ENCODE measurements at places on chromosomes 4 and X. TPM values are rescaled to one million over a fixed set of nuclear protein-coding genes. Genes with fewer than 3 reads are reported as not detected.
A peak's percentile ranks its signal among the peaks of the same experiment; 100 is the strongest.

GRCh38 chrX:38275615-38276014 is 51.7 kb downstream of the RPGR start:
- no peak for DNase-seq

Gene S100P
- total RNA-seq = not detected

GRCh38 chrX:154696676-154697045 is 43.3 kb upstream of the CTAG2 start:
- DNase-seq = no peak

DNA sequence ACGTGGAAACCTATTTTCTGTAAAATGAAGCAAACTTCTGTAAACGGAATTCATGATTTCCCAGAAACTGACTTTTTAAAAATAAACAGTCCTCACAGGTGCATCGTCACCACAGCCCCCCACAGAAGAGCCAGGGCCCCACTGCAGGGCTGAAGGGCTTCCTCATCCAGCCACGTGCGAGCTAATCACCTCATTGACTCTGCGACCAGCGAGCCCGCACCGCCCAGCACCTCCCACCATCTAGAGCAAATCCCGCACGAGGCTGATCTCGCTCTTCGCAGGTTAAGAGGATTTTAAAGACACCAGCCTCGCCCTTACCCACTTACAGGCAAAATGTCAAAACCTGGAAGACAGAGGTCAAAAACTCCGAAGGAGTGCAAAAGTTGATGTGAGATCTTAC is 14.8 kb downstream of the PPP2R3B start:
- DNase-seq = no peak

DNA sequence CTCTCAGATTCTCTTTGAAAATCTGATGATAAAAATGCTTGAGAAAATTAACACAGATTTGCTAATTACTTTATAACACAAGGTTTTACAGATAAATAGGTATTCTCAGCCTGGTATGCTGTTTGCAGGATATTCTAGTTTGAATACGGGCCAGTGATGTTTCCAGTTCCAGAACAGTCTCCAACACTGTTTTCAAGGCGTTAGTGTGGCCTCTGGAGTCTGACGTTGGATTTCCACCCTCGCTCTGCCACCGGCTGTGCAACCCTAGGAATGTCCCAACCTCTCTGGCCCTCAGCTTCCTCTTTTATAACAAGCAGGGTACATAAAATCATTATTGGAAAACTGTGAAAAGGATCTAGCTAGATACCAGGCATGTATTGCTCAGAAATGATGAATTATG is 23.8 kb upstream of the CYP4V2 start:
- no peak for DNase-seq

DNA sequence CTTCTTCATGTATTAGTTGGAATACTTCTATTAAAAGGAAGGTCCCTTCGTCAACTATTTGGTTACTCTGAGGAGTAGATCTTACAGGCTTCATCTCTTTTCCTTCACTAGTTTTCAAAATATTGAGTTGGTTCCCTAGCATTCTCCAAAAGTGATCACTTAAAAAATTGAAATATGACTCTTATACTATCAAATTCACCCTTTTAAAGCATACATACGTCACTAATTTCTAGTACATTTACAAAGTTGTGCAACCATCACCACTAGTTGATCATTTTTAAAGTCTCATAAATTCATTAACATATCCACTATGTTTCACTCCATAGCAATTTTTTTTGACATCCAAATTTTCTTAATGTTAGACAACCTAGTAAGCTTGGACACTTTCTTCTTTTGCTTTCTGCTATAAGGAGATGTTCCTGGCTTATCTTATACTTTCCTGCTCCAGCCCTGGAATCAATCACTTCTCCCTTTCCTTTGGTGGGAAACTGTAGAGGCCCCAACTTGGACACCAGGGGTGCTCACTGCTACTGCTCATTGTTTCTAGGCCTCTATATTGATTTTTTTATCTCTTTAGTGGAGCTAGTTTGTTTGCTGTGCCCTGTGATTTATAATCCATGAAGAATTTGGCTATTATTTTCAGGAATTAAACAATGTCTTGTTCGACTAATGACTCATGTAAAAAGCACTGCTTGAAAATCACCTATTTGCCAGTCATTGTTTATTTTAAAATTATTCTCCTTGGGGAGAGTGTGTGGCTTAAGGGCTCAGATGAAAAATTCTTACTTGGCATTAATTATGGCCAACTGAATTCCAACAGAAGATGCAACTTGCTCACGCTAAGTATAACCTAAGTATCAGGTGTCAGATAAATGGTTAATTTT is 4.0 kb upstream of the ZFX start:
- no peak for DNase-seq

- no peak for DNase-seq
Measured at GRCh38 chr4:101286663-101287062, 60.7 kb downstream of the PPP3CA start.

DNA sequence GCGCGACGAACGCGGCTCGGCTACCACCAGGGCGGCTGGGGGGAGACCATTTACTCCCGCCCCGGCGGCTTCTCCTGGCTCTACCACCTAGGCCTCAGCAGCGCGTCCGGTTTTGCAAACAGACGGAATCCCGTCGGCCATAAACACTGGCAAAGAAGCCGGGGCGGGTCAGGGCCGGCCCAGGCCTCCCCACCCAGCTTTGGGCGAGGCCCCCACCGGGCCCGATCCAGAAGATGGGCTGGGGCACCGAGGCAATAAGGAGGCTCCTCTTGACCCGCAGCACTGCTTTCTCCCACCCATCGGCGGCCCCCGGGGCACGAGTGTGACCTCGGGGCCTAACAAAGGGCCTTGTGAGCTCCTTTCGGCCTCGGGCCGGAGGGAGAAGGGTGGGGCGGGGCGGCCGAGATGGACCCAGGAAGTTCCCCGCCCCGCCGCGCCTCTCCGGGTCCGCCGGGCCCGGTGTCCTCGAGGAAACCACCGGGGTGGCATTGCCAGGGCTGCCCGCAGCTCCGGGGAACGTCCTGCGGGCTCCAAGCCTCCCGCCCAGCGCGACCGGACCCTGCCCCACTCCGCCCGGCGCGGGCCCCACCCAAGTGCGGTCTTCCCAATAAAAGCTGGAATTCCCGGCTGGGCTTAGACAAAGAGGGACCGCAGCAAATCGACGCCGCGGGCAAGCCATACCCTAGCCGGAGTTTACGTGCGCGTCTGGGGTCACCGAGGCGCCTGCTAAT is 5.9 kb downstream of the BCOR start:
- DNase-seq = no peak

DNA sequence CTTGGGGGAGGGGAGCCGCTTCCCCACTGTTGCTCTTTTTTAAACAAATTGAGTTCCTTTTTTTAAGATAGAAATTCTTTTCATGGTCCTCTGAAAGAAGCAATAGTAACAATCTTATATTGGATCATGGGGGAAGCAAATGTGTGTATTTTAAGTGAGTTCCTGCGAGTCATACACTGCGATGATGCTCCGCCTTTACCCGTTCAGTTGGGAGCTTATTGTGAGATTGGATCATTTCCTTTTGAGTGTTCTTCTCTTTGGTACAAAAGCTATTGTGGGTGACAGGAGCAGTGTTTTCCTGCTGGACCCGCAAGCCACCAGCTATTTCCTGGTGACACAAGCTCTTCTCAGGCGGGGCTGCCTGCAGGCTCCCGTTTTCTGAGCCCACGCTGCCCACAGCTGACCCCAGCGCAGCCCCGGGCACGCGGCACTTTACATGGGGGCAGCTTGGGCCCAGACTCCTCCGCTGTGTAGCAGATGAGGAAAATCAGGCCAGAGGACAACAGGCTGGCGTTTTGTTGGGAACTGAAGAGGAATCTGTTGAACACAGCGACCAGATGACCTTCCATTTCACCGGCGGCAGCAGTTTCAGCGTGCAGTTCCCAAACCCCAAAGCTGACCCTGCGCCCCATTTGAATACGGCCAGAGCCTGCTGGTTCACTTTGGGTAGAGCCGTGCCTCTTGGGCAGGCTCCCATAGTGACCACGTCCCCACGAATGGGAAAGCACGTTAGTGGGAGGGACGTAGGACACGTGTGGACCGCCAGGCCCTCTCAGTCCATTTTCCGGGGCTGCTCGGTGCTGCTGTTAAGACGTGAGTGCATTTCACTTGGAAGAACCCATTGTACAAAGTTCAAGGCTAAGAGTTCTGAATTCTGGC is 12.2 kb downstream of the TADA2B start:
- DNase-seq = no peak

- DNase-seq = no peak
Measured at GRCh38 chr4:67465763-67466052, 79.6 kb downstream of the CENPC start.

Gene MAOB
- total RNA-seq = not detected

Gene TACR3
- not detected for total RNA-seq

DNA sequence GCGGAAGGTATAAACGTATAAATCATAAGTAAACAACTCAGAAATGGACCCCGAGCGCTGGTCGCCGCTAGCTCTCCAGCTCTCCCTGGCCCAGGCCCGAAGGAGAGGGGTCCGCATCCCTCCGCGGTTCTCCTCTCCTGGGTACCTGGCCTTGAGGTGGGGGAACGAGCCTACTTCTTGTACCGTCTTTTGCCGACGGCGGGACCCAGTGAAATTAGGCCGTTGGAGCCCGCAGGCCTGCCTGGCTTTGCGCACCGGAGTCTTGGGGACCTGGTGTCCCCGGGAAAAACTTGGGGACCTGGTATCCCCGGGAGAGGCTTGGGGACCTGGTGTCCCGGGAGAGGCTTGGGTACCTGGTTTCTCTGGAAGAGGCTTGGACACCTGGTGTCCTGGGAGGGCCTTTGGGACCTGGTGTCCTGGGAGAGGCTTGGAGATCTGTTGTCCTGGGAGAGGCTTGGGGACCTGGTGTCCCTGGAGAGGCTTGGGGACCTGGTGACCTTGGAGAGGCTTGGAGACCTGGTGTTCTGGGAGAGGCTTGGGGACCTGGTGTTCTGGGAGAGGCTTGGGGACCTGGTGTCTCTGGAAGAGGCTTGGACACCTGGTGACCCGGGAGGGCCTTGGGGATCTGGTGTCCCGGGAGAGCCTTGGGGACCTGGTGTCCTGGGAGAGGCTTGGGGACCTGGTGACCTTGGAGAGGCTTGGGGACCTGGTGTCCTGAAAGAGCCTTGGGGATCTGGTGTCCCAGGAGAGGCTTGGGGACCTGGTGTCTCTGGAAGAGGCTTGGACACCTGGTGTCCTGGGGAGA is 12.0 kb downstream of the SHOX start:
- DNase-seq = no peak

DNA sequence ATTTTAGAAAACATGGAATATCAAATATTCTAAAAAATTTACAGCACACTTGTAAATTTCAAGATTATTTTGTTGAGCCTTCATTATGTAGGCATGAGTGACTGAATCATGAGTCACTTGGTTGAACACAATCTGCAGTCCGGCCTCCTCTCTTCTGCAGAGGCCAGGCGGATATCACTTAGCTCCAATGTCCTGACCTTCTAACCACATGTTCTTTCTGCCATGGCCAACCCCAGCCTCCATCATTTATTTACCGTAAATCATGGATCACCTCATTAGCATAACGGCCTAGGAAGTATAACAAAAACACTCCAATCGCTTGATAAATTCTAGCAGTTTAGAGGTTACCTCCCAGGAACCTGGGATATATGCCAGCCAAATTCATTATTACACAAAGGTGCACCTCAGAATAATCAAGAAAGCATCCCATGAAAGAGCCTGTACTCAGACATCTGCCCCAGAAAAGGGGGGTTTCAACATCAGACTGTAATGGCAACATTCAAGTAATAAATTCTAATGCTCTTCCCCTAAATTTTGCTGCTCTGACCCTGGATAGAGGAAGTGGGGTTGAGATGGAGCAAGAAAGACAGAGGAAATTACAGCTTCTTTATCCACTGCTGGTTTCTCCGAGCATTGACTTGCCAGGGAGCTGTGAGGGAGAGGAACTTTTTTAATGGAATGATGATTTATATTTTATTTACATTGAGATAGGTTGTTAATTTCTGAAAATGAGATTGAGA is 2153.6 kb upstream of the AGA start:
- DNase-seq = no peak

Gene ODAPH
- total RNA-seq = not detected

DNA sequence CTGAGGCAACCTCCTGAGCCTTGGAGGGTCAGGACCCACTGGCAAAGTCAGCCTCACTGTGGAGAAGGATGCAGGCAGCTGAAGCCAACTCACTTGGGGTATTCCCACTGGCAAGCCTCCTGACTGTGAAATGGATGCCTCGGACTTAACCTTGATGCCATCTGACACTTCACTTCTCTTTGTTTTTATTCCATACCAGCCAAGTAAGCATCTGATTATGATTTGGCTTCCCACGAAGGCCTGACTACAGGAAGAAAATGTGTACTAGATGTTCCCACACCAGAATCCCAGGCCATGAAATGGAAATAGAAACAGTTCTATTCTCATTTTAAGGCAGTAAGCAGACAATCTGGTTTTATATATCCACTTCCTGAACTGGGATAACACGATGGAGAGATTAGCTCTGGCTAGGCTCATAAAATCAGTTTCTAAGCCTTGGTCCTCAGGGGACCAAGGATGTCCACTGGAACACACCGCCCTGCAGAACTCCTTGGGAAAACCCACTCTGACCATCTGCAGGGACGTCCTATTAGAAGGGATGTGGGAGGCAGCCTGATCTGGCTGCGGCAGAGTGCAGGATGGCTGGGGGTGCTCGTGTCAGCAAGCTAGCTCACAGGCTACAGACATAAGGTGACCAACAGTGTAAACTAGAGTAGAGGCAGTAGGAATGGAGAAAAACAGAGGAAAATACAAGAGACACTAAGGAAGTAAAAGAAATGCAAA is 89.3 kb downstream of the TSPAN5 start:
- DNase-seq = no peak

Gene CPLX1
- 0.62 TPM for total RNA-seq

- peak; percentile 64 for DNase-seq
Measured at GRCh38 chrX:18390941-18391538, 34.4 kb upstream of the CDKL5 start.

Gene CYTL1
- 0.54 TPM for total RNA-seq

- no peak for DNase-seq
Measured at GRCh38 chrX:9172464-9172850, 138.5 kb upstream of the FAM9B start.

Gene SYN1
- total RNA-seq = not detected

Gene RHOXF1
- total RNA-seq = 4.7 TPM

Gene SPOCK3
- total RNA-seq = not detected

GRCh38 chr4:109864134-109864533 is 16.2 kb downstream of the LRIT3 start:
- no peak for DNase-seq

DNA sequence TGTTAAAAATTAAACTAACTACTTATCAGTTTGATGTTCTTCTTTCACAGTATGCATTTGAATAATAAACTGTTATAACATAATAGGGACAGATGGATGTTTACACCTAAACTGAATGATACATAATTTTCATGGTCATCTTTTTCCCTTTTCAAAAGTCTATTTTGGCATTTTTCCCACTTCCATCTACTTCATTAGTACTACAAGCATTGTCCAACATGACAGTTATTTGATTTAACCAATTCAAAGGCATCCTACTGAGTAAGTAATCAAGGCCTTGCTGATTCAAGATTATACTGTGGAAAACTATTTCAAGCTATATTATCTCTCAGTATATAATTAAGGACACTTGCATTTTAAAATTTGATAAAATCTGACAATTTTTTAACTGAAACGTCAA is 212.9 kb downstream of the FAT4 start:
- no peak for DNase-seq

Data from CD4-positive, CD25-positive, alpha-beta regulatory T cell (primary cell).